ENCODE measurements at places on chromosomes 7 and 10.

DNA sequence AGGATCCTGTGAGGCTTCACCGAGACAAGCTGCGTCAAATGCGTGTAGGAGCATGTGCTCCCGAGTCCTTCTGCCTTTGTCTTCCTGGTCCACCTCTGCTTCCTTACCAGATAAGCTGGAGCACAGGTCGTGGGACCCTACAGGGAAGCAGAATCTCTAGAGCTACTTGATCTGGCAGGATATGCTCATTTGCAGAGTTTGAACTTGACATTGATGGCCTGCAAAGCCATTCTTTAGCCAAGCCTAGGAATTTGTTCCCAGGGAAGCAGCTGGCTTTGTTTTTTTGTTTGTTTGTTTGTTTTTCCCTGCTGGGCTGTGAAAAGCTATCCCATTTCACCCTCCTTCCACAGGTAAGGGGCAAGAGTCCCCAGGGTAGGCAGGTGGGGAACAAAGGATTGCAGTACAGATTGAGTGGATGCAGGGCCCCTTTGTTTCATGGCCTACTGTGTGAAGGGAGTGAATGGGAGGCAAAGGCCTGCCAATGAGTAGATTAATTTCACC, 200.0 kb upstream of the BMPER start:
- no peak for DNase-seq

DNA sequence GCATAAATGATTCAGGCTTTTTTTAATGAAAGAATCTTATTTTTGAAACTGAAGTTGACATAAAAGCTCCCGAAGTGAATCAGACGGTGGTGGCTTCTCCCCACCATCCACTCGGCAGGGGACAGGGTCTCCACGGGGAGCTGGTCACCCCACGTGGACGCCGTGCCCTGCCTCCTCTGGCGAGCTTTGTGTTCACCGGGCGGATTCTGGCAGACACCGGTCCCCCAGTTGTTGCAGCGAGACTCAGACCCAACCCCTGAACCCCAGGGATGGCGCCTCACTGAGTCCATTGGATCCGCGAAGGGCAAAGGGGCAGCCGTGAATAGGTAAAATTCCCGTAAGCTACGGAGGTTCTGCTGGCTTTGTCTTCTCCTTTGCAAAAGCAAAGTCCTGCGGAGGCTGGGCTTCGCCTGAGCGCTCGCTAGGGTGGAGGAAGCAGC, 38.4 kb downstream of the PTPRN2 start:
- no peak for DNase-seq

- DNase-seq, result no peak
These were observed 202.6 kb upstream of the ZMIZ1 start for GRCh38 chr10:78865931-78866717.

DNA sequence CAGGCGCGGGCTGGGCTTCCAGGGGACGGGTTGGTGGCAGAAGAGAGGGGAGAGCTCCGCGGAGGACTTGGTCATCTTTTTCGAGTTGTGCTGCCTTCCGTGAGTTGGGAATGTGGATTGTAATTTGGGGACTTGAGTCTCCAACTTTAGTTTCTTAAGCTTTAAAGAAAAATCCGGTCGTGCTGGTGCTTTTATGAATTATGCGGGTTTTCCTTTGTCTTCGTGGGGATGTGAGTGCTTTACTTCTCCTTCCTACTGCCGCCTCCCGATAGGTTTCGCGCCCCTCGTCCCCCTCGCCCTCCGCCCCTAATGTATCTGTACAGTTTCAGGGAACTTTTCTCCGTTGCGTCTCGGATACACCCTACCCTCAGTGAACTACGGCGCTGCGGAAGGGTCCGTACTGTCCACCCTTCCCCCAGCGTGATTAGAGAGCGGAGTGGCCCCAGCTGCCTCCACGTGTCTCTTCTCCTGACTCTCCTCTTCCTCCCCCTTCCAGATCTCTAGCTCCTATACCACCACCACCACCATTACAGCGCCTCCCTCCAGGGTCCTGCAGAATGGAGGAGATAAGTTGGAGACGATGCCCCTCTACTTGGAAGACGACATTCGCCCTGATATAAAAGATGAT, 649 bp downstream of the SCD start:
- DNase-seq, result peak; percentile 32

GRCh38 chr7:137399827-137400823, 56.6 kb upstream of the PTN start:
- DNase-seq, result no peak
